Left renal pelvis (tissue), 4 donors: ENCODE measurements at places on chromosomes 7 and 10. TPM values are rescaled to one million over a fixed set of nuclear protein-coding genes. Genes with fewer than 3 reads are reported as not detected.

Gene SPDYE2
- 10.7 TPM for polyA plus RNA-seq

Gene PHKG1
- polyA plus RNA-seq, result 1.2 TPM

Gene UTF1
- not detected for polyA plus RNA-seq

Gene PAPSS2
- polyA plus RNA-seq, result 35.7 TPM

Gene RET
- 2.4 TPM for polyA plus RNA-seq

Gene OR2A14
- not detected for polyA plus RNA-seq

Gene GNAI1
- polyA plus RNA-seq, result 97.4 TPM

Gene CALN1
- polyA plus RNA-seq, result 2.1 TPM

Gene GPR37
- 1.8 TPM for polyA plus RNA-seq

Gene SPDYE9
- 0.57 TPM for polyA plus RNA-seq

Gene ARHGEF5
- polyA plus RNA-seq, result 8.9 TPM

Gene NODAL
- polyA plus RNA-seq, result 0.66 TPM

Gene LRRC4
- polyA plus RNA-seq, result 8.1 TPM

Gene STEAP2
- polyA plus RNA-seq, result 11.6 TPM

Gene FAM221A
- polyA plus RNA-seq, result 3.8 TPM

Gene UPK3B
- 1.3 TPM for polyA plus RNA-seq

Gene AKR1D1
- polyA plus RNA-seq, result not detected

Gene SVOPL
- polyA plus RNA-seq, result 2.0 TPM

Gene ARHGAP22
- polyA plus RNA-seq, result 1.3 TPM

Gene MSS51
- 2.0 TPM for polyA plus RNA-seq

Gene LRRN3
- polyA plus RNA-seq, result 3.1 TPM

Gene CELF2
- polyA plus RNA-seq, result 20.5 TPM

Gene VSTM4
- polyA plus RNA-seq, result 13.3 TPM

Gene CFAP69
- polyA plus RNA-seq, result 20.8 TPM

Gene KLLN
- polyA plus RNA-seq, result 1.3 TPM

Gene LLCFC1
- polyA plus RNA-seq, result 0.99 TPM

Gene RNLS
- polyA plus RNA-seq, result 6.8 TPM

Gene MEOX2
- polyA plus RNA-seq, result 1.7 TPM

Gene STK31
- 0.80 TPM for polyA plus RNA-seq

Gene ZP3
- 2.0 TPM for polyA plus RNA-seq

Gene PTN
- 152 TPM for polyA plus RNA-seq

Gene AKR1C4
- polyA plus RNA-seq, result not detected

Gene SPDYE2B
- polyA plus RNA-seq, result 0.31 TPM

Gene DNAJC12
- polyA plus RNA-seq, result 15.7 TPM

Gene LOXL4
- 4.3 TPM for polyA plus RNA-seq

Gene ADAM8
- 2.2 TPM for polyA plus RNA-seq

Gene NKX1-2
- not detected for polyA plus RNA-seq

Gene TDRD1
- polyA plus RNA-seq, result 0.07 TPM

Gene TRIM50
- polyA plus RNA-seq, result not detected

Gene ZEB1
- polyA plus RNA-seq, result 33.9 TPM

Gene CCDC136
- 13.9 TPM for polyA plus RNA-seq

Gene CRYGN
- 3.5 TPM for polyA plus RNA-seq

Gene TAS2R60
- polyA plus RNA-seq, result not detected

Gene ABCC2
- polyA plus RNA-seq, result 12.9 TPM

Gene NEBL
- polyA plus RNA-seq, result 90.6 TPM

Gene CDK1
- 72.1 TPM for polyA plus RNA-seq

Gene TEX47
- polyA plus RNA-seq, result not detected

Gene SPAM1
- not detected for polyA plus RNA-seq

Gene HNRNPH3
- polyA plus RNA-seq, result 289 TPM

Gene SYT15
- polyA plus RNA-seq, result 18.4 TPM

Gene C7orf57
- 0.97 TPM for polyA plus RNA-seq

Gene OR2A5
- 0.06 TPM for polyA plus RNA-seq

Gene PILRB
- 28.1 TPM for polyA plus RNA-seq

Gene GDF2
- not detected for polyA plus RNA-seq
